ENCODE measurements at places on chromosomes 3 and 15.
A peak's percentile ranks its signal among the peaks of the same experiment; 100 is the strongest.

GRCh38 chr15:92149465-92149864, 244.2 kb upstream of the ST8SIA2 start:
- DNase-seq: no peak

GRCh38 chr3:149001727-149002126, 10.4 kb downstream of the GYG1 start:
- no peak for DNase-seq

DNA sequence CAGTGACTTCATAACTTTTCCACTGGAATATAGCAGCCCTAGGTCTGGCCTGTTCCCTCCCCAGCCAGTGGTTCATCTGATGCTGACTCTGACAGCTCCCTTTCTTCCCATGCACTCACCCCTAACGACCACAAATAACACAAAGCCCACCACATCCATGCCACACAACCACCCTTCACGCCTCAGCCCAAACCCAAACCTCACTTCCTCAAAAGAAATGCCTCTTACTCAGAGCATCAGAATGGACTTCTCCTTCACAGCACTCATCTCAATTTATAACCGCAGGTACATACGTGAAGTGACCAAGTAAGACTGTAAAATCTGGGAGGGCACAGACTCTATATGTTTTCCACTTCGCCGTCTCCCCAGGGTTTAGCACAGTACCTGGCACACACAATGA, 1.1 kb downstream of the RBSN start:
- DNase-seq: peak; percentile 9

- no peak for DNase-seq
Observed at GRCh38 chr3:4376499-4376898, 73.3 kb downstream of the SETMAR start.

DNA sequence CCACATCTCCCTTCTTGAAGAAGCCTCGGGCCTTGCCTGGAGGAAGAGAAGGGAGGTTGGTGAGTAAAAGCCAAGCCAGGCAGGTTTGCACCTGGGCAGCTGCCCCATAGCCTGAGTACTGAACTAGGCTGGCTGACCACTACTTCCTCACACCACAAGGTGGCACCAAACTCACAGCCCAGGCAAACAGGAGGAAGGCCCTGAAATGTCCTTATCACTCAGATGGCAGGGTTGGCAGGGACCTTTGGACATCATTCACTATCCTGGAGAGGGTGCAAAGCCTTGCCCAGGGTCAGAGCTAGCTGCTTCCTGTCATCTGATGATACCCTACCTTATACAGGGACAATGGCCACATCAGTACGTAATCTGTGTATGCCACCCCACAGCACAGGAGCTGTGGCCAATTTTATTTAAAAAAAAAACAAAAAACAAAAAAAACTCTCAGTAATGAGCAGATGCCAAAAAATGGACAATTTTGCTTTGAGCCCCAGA, 2.2 kb upstream of the GRAMD2A start:
- DNase-seq: peak; percentile 75

DNA sequence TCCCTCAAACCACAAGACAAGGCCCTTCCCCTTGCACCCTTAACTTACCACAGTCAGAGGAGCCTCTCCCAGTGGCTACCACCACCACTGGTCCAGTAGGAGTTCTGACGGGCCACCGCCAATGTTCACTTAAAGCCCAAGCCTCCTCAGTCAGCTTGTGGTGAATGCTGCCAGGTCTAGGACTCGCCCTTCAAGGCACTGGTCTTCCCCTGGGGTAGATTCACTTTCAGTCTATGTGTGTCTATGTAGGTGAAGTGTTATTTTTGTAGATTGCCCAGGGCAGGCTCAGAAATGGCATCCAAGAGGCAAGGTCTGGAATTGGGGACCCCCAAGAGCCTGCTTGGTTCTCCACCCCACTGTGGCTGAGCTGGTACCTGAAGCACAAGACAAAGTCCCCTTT, 15.4 kb upstream of the CASR start:
- no peak for DNase-seq

DNA sequence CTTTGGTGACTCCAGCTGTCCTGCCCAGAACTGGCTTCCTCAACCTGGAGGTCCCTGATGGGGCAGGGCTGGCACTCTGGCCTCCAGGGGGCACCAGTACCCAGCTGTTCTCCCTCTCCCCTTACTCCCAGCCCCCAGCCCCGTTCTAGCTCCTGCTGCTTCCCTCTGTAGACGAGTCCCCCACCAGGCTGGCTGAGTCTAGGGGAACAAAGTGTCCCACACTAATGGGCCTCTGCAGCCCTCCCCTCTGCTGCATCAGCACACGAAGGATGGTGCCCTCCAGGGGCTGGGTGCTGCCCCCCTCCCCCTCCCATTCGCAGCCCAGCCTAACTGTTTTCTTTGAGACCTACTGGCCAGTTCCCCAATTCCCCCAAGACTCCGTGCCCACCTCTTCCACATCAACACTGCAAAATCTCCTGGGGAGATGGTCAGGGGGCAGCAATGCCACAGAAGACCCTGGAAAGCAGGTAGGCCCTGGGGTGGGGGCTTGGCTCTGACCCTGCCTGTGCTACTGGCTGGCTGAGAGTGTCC, 4.2 kb downstream of the RHCG start:
- no peak for DNase-seq

DNA sequence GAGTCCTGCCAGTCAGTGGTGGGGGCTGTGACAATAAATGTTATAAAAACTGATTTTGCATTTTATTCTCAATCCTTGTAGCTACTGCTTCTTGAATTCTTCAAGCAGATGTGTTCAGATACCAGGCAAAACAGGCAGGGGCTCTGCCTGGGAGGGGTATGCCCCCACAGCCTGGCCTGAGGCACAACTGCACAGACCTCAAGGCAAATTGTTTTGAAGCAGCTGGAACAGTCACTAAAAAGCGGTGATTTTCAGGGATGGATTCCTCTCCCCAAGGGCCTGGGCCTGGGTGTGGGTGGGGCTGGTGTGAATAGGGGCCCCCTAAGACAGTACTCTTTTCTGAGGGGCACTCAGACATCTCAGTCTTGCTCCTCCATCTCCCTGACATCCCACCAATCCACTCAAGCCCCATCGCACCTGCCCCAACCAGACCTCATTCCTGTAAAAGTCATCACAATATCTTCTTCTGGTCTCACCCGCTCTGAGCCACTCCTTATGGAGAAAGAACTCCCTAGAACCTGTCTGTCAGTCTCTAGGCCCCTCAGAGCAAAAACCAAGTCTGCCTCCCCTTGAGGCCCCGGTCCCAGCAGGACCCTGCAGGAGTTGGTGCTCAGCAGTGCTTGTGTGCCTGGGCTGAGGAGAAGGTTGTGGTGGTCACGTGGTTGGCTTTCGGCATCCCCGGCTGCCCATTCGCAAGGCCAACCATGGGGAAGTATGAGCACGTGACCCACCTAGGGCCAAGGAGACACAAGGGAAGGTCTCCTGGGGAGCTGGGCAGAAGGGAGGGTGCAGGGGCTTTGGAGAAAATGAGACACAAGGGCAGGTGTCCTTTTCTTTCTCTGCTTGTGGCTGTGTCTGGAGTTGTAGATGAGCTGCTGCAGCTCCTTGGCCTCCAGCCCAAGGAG, 2.9 kb upstream of the PSTPIP1 start:
- no peak for DNase-seq

GRCh38 chr3:157405457-157405856, 31.2 kb upstream of the PTX3 start:
- no peak for DNase-seq

DNA sequence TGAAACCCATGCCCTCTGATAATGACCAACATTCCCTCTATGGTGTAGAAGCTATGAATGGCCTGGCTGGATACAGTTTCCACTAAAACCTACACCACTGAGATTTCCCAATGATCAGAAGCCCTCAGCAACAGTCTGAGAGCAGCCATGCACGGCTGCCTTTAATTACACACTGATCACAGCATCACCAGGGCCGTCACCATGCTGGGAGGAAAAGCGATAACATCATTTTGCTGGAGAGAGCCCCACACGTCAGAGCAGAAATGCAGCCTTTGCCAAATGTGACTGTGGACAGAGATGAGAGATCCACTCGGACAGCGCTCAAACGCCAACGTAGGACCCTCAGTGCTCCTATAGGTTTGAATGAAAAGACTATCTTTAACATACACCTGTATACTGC, 135.0 kb downstream of the XXYLT1 start:
- no peak for DNase-seq

- DNase-seq: no peak
Observed at GRCh38 chr3:107651782-107652181, 129.0 kb downstream of the BBX start.

DNA sequence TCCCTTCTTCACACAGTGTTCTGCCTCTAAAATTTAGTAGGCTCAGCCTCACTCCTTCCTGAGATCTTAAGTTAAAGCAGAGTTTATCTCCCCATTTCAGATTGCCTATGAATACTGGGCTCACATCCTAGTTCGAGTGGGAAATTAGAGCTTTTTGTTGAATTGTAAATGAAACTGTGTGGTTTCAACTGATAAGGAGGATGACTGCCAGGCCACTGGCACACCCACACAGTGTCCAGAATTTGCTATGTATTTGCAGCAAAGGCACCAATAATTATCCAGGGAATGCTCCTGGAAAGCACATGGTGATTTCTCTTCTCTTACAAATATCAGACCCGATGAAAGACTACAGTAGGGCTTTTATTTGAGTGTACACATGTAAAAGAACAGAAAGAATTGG, 308.1 kb upstream of the COL8A1 start:
- DNase-seq: no peak

- no peak for DNase-seq
Observed at GRCh38 chr3:126547721-126548120, 11.0 kb downstream of the C3orf22 start.

GRCh38 chr3:184659797-184660301, 52.0 kb downstream of the MAGEF1 start:
- DNase-seq: no peak

GRCh38 chr15:70509282-70509662, 254.1 kb downstream of the UACA start:
- no peak for DNase-seq

GRCh38 chr3:156489462-156489911, 65.4 kb downstream of the SSR3 start:
- DNase-seq: no peak

GRCh38 chr3:157463816-157464215, 27.2 kb downstream of the PTX3 start:
- no peak for DNase-seq

GRCh38 chr15:79918278-79918677, 21.5 kb upstream of the MTHFS start:
- DNase-seq: no peak

DNA sequence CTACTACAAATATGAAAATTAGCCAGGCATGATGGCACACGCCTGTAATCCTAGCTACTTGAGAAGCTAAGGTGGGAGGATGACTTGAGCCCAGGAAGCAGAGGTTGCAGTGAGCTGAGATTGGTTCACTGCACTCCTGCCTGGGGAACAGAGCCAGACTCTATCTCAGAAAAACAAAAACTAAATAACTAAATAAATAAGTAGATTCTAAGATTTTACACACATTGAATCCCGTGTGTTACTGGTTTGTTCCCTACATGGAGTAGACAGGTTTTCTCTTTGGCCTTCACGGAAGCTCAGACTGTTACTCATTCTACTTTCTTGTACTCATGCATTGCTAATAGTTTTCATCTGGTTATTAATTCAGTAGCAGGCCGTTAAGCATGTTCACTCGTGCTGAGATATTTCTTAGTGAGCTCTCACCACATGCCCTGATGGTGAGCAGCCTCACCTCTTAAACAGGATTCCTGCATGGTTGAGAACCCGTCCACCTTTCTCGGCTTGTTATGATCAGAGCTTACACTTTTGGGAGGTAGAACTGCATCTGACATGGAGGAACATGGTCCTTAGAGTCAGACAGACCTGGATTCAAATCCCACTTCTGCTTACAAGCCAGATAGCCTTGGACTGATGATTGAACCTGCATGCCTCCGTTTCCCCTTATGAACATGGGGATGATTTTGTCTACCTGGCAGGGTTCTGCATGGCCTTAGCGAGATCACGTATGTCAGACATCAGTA, 49.1 kb downstream of the CMTM7 start:
- DNase-seq: no peak

GRCh38 chr3:24793896-24794295, 299.2 kb upstream of the THRB start:
- DNase-seq: no peak

GRCh38 chr3:195886181-195887141, 21.9 kb downstream of the TNK2 start:
- no peak for DNase-seq

GRCh38 chr15:98891301-98891700, 116.3 kb downstream of the PGPEP1L start:
- DNase-seq: no peak

- no peak for DNase-seq
Observed at GRCh38 chr3:69745505-69745904, 6.2 kb downstream of the MITF start.

GRCh38 chr3:101292027-101292426, 28.3 kb downstream of the IMPG2 start:
- no peak for DNase-seq

DNA sequence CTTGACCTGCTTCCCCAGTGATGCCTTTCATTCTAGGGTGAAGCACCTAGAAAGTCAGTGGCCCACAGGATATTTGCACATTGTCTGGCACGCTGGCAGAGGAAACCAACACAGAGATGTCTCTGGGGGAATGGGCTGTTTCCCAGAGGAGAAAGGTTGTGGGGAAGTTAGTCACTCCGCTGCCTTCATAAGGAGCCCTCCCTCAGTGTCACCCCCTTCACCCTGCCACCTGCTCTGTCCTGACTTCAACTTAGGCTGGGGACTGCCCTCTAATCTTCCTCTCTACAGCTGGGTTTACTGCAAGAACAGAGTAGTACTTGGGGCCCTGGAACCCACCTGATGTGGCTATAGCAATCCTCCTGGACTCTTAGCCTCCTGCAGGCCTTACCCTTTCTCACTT, 5.7 kb downstream of the KLHDC8B start:
- DNase-seq: no peak

GRCh38 chr3:81291586-81291985, 469.9 kb downstream of the GBE1 start:
- DNase-seq: no peak

DNA sequence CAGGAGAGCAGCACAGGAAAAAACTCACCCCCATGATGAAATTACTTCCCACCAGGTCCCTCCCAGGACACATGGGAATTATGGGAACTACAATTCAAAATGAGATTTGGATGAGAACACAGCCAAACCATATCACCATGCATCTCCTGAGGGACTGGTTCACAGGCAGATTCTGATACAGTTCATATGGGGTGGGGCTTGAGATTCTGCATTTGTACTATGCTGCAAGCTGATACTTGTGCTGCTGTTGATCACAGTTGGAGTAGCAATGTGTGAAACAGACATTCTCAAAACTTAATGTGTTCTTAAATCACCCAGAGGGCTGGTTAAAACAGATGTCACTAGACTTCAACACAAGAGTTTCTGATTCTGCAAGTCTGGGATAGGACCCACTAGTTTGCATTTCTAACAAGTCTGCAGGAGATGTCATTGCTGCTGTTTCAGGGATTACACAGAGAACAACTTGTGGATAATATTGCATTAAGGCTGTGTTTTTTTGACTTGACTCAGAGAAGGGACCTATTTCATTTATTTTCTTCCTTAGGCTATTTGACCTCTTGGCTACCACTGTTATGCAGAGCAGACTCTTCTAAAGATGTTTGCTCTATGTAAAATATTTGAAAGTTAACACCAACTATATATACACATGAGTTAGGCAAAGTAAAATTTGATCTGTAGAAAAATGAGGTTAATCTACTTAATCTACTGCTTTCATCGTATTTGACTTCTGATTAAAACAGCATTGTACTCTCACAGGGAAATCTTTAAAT, 194.2 kb upstream of the CNTN3 start:
- no peak for DNase-seq

GRCh38 chr15:51281368-51281967, 56.9 kb downstream of the CYP19A1 start:
- no peak for DNase-seq

- no peak for DNase-seq
Observed at GRCh38 chr15:81074773-81075172, 59.3 kb upstream of the CFAP161 start.

All from activated gamma-delta T cell treated with Interleukin-2 at 50 U/mL for 16 hours (primary cell).